ENCODE measurements at places on chromosomes 16 and 17.

- peak; percentile 36 for DNase-seq
These were observed 22.1 kb downstream of the FCSK start for GRCh38 chr16:70476272-70477020.

GRCh38 chr17:44677136-44677535 lies 12.4 kb downstream of the CCDC43 start:
- DNase-seq, result no peak

- DNase-seq, result no peak
These were observed 42.8 kb downstream of the PKD1 start for GRCh38 chr16:2092866-2093265.

- peak; percentile 11 for DNase-seq
These were observed 36.8 kb downstream of the TNRC6C start for GRCh38 chr17:77995146-77995852.

- no peak for DNase-seq
These were observed 10.9 kb downstream of the STH start for GRCh38 chr17:46009681-46010596.

- DNase-seq, result no peak
These were observed 41.2 kb upstream of the HAPSTR1 start for GRCh38 chr16:9050102-9050830.

DNA sequence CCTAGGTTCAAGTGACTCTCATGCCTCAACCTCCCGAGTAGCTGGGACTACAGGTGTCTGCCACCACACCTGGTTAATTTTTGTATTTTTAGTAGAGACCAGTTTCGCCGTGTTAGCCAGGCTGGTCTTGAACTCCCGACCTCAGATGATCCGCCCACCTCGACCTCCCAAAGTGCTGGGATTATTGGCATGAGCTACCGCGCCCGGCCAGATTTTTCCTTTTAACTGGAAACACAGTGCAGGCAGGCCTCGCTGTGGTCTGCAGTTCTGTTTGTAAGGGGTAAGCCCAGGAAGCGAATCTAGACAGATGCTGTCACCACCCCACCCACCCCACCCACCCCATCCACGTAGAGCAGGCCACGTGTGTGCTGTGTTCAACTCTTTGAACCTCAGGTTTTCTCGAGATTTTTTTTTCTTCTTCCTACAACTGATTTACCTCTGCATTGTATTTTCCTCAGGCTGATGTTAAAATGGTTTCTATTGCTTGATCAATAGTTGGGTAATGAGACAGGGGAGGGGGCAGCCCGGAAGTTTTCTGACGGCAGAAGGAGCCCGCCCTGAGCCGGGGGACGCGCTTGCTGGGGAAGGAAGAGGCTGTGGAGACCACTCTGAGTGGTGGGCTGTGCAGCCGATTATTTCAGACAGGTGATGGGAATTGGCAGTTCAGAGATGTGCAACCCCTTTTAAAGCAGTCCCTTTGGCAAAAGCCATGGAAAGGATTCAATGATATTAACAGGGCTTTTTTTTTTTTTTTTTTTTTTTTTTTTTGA lies 72.9 kb downstream of the DNAH17 start:
- no peak for DNase-seq

- DNase-seq, result no peak
These were observed 41.7 kb downstream of the ESRP2 start for GRCh38 chr16:68194251-68194650.

DNA sequence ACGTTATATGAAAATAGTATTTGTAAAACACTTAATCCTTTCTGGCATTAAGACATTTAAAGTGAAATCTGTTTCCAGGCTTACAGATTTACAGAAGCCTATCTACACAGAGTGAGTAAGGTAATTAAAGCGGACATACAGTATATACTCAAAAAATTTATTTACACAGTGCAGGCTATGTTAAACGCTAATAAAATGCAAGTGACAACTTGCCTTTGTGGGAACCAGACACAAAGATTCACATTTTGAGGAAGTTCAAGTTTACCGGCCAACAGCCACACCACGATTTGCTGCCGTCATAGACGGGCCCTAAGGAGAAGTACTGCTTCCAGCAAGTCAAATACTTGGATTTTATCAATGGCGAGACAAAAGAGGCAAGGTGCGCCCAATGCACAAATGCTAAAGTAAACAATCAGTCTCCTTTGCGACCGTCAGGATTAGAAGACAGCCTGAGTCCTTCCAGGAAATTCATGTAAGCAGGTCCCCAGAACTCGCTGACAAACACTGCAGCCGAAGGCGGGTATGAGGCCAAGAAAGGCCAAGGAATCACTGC lies 801 bp downstream of the VPS35 start:
- no peak for DNase-seq

DNA sequence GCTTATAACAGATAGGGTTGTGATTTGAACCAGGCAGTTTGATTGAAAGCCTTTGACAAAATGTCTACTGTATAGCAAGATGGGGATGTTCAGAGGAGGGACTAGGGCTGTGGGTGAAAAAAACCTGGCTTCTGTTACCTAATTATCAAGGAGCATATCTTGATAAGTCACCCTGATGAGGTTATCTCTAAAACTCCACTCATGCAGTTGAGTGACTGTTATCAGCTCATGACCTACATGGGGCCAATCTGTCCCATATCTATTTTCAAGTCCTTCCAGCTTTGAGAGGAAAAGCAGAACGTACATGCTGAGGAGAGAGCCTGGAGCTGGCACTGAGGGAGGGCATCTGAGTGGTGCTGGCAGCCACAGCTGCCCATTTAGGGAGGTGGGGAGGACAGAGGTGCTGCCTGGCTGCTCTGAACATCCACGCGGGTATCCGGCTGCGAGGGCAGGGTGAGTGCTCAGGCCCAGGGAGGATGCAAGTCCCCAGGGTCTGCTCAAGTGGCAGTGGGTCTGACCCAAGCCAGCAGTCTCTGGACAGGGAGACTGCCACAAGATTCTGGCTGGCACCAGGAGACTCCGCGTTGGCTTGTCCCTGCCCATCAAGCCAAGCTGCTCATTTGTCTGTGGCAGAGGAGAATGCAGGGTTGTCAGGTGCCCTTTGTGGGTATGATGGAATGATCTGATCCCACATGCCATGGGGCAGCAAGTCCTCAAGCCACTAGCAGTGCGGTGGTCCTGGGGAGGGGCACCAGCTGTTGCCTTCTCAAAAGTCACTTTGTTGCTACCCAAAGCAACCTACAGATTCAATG lies 29.2 kb downstream of the ATPAF2 start:
- no peak for DNase-seq

DNA sequence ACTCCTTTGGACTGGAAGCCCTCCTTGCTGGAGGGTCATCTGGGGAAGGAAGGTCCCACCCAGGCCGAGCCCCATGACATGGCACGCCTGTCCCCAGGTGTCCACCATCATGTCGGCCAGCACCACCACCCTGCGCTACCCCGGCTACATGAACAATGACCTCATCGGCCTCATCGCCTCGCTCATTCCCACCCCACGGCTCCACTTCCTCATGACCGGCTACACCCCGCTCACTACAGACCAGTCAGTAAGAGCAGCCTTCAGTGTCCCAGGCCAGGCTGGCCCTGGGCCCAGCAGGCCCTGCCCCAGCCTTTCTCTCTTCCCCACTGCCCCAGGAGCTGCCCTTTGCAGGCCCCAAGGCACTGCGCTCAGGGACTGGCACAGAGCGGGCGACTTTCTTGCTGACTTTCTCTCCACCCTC lies 6.5 kb downstream of the TUBG2 start:
- no peak for DNase-seq

- no peak for DNase-seq
These were observed 66.6 kb downstream of the WSB1 start for GRCh38 chr17:27360507-27360906.

DNA sequence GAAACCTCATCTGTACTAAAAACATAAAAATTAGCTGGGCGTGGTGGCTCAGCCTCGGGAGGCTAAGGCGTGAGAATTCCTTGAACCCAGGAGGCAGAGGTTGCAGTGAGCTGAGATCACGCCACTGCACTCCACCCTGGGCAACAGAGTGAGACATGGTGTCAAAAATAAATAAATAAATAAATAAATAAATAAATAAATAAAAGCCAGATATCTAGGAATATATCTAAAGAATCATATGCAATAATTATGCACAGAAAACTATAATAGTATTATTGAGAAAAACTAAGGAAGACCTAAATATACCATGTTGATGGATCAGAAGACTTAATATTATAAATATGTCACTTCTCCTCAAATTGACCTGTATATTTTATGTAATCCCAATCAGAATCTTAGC lies 37.0 kb downstream of the TMC7 start:
- DNase-seq, result no peak

DNA sequence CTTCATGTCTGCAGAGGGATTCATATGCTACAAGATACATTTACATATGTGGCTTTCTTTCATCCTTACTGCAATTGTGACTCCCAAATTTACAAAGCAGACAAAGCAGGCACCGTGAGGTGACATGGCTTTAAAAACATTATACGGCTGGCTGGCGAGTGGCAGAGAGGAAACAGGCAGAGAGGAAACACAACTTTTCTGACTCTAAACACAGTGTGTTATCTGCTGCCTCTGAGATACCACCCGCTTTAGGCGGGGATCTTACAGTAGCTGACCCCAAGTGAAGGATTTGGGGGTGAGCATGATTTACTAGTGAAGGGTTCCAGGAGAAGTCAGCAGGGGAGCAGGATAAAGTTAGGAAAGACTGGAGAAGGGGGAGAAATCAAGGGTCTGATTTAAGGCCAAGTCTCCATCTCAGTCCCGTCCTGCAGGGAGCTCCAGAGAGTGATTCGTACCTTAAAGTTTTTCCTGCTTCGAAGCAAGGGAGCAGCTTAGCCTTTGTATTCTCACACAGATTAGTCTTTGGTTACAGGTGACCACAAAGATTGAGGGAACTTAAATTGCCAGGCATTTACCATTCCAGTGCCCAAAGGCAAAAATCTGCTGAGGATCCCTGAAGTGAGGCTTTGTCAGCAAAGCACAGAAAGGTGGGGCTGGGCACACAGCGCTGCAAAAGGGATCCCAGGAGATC lies 355.0 kb downstream of the GRIN2A start:
- DNase-seq, result no peak

GRCh38 chr16:84453061-84453752 lies 51.3 kb downstream of the MEAK7 start:
- DNase-seq, result no peak

GRCh38 chr17:15782866-15783265 lies 50.8 kb downstream of the TBC1D26 start:
- no peak for DNase-seq

GRCh38 chr17:12963505-12963904 lies 54.3 kb downstream of the ELAC2 start:
- no peak for DNase-seq

DNA sequence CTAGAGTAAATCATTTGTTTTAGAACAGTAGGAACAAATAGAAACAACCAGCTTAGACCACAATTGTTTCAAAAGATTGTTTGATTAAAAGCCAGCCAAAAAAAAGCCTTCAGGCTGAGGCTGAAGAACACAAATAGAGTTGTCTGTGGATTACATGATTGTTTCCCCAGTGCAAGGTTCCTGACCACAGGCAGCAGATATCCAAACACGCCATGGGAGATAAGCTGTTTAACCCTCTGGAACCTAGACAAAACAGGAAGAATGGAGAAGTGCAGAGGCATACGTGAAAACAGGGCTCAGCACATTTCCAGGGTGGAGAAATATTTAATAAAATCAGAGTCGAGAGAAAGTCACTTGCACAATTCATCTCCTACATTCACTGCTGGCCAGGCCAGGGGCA lies 21.0 kb downstream of the ATPAF2 start:
- no peak for DNase-seq

GRCh38 chr16:9033125-9033830 lies 58.2 kb upstream of the HAPSTR1 start:
- DNase-seq, result no peak

DNA sequence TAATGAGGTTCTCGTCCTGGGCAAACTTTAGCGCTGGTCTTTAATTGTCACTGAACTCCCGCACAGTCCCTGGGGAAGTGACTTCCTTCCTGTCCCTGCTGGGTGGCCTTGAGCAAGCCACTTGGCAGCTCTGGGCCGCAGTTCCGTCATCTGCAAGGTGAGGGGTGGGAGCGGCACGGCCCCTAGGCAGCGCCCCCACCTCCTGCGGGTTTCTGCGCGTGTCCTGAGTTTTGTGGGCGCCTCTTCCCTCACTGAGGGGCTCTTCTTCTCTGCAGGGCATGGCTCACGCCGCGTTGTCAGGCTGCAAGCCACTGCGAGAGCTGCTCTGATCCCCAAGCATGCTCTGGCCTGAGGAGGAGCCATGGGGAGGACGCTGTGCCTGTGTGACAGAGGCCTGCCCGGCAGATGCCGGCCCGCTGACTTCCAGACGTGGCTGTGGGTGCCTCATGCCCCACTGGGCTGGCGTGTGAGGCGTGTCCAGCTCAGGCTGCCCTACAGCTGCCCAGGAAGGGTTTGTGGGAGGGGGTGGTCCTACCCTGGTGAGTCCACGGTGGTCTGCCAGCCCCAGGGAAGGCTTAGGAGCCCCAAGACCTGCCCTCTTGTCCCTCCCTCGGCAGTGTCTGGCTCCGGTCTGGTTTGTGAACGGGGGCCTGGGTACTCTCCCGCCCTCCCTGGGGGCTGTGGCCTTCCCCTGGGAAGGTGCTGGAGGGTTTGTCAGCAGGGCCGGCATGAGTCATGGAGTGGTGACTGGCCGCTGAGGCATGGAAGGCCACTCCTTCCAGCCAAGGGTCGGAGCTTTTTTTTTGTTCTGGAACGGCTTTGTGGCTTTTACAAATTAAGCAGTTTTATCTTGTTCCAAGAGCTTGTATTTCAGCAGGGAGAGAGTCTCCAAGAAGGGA lies 182.0 kb downstream of the SEC14L1 start:
- DNase-seq, result no peak

DNA sequence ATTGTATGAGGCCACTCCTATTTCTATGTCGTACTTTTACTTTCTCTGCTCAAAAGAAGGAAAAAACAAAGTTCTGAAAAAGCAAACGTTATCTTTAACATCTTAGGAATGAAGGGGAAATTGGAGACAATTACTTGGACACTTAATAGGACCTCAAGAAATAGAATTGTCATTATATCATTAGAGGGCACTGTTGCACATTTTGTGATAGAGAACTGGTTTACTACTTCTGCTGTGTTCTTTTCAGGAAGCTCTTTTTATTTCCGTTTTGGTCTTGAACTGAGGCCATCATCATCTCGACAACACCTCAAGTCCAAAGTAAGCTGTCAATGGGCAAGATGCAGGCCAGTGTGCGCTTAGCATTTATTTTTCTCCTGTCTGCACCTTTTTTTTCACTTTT lies 14.6 kb downstream of the COG4 start:
- no peak for DNase-seq

DNA sequence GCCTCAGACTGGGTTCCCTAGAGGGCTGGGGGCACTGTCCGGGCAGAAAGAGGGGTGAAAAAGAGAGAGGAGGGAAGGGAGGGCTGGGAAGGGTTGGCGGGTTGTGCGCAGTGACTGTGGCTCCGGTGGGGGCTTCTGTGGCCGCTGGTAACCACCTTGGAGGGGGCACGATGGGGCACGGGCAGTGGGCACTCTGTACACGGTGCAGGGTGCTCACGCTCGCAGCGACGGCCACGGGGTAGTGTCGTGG lies 588 bp downstream of the PLLP start:
- no peak for DNase-seq

GRCh38 chr17:29640413-29640812 lies 17.7 kb upstream of the CORO6 start:
- DNase-seq, result no peak

DNA sequence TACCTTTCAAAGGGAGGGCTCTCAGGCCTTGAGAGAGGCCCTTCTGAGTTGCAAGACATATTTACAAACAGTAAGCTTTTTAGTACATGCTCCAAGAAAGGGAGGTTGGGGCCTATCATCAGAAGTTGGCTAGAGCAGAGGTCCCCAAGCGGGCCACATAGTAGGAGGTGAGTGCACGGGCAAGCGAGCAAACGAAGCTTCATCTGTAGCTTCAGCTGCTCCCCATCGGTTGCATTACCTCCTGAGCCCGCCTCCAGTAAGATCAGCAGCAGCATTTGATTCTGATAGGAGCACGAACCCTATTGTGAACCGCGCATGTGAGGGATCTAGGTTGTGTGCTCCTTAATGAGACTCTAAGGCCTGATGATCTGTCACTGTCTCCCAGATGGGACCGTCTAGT lies 26.2 kb downstream of the PRDM7 start:
- DNase-seq, result no peak

Measured in activated T-cell treated with anti-CD3 and anti-CD28 coated beads for 24 hours (primary cell).